ENCODE measurements at places on chromosomes 5 and 9.

DNA sequence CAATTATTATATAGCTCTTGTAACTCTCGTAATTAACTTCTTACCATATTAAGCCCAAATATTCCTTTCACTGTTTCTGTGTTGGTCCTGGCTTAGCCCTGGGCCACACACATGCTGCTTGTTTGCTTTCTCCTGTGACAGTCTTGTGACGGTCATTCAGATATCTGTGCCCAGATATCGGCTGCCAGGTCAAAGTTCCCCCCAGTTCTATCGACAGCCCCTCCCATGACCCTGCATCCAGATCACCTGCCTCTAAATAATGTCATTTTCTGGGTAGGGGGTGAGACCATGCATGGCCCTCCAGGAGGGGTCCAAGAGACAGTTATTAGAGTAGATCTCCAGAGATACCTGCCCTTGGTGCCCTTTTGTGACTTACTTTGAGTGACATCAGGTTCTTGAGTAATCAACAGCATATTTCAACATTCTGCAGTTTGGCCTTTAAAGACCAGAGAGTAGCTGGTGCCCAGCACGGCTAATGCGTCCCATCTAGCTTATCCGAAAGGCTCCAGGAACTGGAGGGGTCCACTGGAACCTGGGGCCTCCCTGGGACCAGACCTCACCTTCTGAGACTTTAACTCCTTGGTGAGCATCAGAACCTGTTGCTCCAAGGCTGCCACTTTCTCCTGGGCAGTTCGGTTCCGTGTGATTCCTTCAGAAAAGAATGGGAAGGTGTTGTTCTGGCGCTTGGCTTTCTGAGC is 26.9 kb downstream of the TBC1D2 start:
- no peak for DNase-seq

GRCh38 chr5:132444061-132444460 is 46.5 kb downstream of the IRF1 start:
- DNase-seq: peak; percentile 51

DNA sequence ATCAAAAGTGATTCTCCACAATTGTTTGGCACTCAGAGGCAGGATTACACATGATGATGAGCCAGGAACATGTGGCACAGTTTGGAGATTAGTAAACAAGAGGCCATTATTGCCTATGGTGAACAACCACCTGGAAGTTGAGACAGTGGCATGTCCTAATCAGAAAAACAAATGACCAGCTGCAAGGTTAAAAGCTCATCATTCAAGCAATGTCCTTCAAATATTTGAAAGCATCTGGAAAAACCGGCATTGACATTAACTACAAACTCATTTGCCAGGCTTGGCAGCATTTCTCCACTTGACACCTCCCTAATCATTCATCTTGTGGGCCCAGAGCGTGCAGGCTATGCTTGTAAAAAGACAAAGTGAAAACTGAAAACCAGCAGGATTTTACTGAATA is 80.6 kb upstream of the MEGF10 start:
- DNase-seq: no peak

DNA sequence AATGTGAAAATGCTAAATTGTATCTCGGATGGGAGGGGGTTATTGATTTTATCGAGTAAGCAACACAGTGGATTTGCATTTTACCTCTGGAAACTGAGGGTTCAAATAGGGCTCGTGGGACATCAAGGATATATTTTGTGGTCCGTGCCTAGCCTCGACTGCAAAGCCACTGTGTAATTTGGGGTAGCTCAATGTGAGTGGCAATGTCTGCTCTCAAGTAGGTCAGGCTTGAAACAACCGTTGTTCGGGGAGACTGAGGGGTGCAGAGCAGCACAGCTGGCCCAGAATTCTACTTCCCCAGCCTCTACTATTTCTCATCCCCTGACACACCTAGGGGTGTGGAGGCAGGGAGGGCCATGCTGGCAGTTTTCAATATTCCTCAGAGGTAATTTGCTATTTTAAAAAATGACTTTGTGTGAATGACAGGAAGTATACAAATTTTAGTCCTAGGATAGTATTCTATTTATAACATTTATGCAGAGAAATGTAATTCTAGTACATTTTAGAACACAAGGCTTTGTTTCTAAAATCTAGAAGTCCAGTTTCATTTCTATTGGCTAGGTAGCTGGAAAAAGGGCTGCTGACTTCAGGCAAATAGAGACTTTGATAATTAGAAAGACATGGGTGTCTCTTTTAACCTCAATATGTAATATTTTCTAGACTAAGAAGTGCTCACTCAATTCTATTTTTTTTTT is 1.4 kb upstream of the DAB2 start:
- DNase-seq: no peak

Data from activated CD8-positive, alpha-beta memory T cell treated with anti-CD3 and anti-CD28 coated beads for 24 hours (primary cell).